ENCODE measurements at places on chromosomes 4 and X.

- DNase-seq, result no peak
Measured at GRCh38 chrX:71846429-71846828, 64.2 kb upstream of the NHSL2 start.

- no peak for DNase-seq
Measured at GRCh38 chr4:109890076-109890475, 22.6 kb upstream of the EGF start.

GRCh38 chrX:65203545-65203944 is 227.3 kb upstream of the ZC4H2 start:
- DNase-seq, result no peak

DNA sequence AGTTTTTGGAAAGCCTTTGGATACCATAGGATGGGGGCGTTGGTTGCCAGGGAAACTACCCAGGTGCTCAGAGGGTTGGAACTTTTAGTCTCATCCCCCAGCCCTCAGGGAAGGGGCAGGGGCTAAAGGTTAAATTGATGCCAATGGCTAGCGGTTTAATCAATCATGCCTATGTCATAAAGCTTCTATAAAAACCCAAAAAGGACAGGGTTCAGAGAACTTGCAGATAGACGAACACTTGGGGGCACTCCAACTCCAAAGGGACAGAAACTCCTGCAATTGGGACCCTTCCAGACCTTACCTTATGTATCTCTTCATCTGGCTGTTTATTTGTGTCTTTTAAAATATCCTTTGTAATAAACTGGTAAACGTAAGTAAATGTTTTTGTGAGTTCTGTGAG is 30.0 kb upstream of the GPR173 start:
- DNase-seq, result no peak

DNA sequence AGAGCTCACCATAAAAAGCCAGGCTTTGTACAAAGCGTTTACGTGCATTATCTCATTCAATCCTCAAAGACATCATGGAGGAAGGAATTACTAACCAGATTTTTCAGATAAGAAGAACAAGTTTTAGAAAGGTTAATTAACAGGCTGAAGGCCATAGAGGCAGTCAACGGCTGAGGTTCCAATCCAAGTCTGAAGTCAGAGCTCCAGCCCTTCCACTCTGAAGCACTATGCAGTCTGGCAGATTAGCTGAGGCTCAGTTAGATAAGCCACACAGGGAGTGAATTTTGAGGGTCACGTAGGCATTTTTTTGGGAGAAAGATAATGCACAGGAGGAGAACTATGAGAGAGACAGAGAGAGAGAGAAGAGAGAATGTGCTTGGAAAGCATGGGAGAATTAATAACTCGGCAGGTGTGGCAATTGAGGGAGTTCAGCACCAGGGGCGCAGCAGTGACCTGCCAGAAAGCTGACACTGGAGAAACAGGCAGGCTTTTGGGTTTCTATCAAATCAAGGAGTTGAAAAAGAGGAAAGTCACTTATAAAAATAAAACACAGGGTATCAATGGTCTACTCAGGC is 116.5 kb upstream of the NAP1L5 start:
- no peak for DNase-seq

DNA sequence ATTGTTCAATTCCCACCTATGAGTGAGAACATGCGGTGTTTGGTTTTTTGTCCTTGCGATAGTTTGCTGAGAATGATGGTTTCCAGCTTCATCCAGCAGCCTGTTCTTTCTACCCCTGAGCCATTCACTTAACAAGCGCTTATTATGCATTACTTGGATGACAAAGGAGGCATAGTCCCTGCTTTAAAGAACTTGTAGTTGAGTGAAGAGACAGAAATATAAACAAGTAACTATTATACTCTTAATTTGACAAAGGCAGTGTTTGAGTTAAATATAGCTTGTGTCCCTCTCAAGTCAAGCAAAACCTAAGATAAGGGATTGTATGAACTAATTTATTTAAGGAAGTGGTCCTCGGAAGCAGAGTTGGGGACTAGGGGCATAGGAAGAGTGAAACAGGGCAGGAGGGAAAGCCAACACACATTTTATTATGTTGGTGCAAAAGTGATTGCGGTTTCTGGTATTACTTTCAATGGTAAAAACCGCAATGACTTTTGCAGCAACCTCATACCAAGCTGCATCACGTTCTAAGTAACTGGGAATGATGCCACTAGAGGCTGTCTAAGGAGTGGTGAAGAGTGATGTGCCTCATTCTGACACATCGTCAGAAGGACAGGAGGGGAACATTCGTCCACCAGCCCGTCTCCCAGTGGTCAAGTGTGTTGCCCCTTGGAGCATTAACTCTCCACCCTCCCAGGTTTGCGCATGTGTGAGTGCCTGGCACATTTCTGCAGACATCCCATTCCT is 41.8 kb downstream of the QDPR start:
- no peak for DNase-seq

- DNase-seq, result no peak
Measured at GRCh38 chr4:167233685-167234315, 494 bp downstream of the SPOCK3 start.

GRCh38 chrX:99588936-99589335 is 821.1 kb downstream of the PCDH19 start:
- DNase-seq, result no peak

GRCh38 chr4:24973747-24974601 is 56.8 kb downstream of the LGI2 start:
- peak; percentile 80 for DNase-seq

DNA sequence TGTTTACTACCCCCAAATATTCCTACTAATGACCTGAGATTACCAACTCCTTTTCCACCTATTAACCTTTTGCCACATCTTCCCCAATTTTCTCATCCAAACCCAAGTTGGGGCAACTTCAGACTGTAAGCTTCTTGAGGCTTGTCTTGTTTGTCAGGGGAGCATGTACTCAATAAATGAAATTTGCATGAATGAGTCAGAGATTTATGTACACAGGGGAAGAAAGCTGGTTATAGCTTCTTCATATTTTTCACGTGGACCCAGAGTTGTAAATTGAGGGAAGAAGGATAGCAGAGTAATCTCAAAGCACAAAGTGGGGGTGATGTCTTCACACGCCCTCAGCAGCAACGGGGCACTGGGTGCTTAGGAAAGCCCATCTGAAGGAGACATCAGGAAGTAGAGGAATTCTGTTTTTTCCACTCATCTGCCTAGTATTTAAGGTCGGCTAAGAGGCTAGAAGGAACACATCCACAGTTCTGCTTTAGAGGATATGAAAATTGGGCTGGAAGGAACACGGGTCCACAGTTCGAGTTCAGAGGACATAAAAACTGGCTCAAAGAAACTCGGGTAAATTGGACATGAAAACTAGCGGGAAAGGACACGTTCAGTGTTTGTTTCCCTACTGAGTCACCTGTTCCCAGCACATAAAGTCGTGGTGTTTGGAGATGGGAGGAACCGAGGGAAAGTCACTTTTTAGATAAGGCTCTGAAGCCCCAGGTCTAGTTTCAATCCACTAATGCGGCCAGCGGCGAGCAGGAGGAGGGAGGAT is 696 bp upstream of the CA5B start:
- DNase-seq, result no peak

DNA sequence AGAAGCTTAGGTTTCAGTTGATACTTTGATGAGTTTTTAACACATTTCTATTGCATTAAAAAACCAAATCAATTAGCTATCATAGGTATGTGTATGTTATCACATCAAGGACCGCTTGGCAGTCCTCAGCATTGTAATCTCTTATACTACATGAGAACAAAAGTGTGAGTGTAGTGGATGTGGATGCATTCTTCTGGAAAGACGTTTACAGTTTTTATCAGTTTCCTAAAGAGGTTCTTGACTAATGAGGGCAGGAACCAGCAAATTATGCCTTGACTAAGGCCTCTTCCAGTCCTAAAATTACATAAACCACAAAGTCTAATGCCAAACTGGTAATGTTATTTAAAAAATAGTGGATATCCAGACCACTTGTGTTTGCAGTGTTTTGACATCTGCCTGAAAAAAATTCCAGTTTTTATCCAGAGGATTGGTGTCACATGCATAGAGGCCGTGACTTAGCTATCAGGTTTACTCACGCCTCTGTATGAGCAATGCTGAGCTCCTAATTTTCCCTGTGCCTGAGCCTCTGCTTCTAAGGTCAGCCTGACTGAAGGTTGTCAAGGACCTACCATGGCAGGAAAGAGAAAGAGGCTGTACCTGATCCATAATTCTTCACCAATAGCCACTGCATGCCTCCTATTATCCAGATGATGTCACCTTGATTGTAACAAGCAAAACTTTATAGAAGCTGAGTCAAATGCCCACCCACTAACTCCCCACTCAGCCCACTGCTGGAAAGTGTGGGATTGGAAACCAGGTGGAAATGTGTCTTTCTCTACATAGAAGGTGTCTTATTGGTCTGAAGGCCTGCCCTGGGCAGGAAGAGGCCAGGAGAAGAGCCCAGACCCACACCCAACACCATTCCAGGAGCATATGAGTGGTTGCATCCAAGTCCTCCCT is 68.7 kb downstream of the ENPP6 start:
- no peak for DNase-seq

GRCh38 chr4:16034010-16034748 is 49.6 kb downstream of the PROM1 start:
- no peak for DNase-seq

DNA sequence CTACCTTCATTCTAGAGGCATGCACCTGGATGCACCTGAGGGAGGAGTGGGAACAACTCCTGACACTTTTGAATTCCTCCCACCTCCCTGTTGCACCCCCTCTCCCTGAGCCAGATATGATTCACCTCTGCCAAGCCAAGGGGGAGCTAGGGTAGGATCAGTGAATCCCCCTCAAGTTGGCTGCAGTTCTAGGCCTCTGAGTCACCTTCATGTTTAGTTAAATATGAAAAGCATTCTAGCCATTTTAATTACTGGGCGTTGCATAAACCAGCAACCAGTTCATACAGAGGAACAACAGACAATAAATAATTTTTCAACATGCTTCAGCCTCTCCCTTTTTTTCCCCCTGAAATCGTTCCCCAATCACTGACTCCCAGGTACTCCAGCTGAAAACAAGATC is 1440.2 kb downstream of the ADGRL3 start:
- no peak for DNase-seq

DNA sequence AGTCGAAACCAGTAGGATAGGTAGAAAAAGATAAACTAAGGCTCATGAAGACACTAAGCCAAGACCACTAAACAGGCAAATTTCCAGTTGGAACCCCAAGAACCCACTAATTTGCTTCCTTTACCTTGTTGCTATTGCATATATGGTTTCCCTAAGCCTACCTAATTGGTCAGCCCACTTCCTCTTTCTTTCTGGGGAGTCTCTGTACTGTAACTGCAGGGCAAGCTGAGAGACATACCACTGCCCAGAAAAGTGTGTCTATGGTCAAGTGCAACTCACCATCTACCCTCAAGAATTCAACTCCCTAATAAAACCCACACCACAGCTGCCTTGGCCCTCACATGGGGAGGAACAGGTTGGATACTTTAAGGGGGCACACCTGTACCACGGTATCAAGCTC is 28.6 kb downstream of the IDS start:
- DNase-seq, result no peak

GRCh38 chr4:38500433-38500832 is 163.6 kb upstream of the KLF3 start:
- no peak for DNase-seq

DNA sequence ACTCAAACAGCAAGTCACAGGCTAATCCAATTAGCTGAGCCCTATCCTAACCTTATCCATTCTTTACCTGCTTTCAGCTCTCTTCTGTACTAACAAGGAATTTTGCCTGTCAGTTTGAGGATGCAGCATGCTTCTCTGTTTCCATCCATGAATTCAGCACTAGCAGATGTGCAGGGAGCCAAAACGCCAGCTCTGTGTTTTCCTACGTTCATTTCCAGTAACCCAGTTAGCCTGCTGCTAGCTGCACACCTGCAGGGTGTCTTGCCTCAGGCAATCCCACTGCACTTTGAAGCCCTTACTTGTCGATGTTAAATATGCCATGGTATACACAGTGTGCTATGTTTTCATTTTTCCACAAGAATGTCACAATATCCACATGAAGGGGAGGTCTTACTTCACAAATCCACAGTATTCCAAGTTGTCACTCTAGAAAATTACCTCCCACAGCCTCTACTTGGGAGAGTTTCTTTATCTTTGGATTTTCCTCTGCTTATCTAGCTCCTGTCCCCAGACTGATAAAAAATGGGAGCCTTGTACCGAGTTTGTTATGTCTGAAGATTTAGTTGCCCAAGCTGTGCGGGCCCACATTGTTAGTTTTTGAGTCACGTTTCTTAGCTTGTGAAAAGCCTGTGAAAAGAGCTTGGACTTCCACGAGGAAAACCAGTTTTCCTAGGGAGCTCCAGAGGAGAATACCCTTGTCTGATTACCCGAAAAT is 127.6 kb upstream of the HHIP start:
- no peak for DNase-seq

GRCh38 chr4:152780267-152780778 is 569 bp downstream of the ARFIP1 start:
- no peak for DNase-seq

- DNase-seq, result no peak
Measured at GRCh38 chrX:73758250-73758649, 195.3 kb downstream of the CHIC1 start.

DNA sequence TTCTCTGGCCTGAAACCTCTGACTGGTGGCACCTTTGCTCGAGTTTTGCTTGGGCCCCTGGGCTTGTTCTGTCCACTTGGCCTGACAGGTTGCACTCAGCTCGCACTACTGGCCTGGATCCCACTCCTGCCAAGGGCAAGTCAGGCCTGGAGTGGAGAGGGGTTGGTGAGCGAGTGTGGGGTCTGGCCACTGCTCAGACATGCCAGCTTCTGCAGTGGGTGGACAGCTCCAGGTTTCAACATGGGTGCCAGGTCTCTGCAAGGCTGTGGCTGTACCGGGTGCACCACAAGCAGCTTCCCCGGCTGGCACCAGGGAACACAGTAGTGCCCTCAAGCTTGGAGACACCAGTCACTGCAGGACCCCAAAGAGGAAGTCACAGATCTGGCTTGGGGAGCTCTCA is 91.6 kb upstream of the CXorf51A start:
- no peak for DNase-seq

GRCh38 chr4:98928131-98928504 is 815 bp downstream of the EIF4E start:
- no peak for DNase-seq

DNA sequence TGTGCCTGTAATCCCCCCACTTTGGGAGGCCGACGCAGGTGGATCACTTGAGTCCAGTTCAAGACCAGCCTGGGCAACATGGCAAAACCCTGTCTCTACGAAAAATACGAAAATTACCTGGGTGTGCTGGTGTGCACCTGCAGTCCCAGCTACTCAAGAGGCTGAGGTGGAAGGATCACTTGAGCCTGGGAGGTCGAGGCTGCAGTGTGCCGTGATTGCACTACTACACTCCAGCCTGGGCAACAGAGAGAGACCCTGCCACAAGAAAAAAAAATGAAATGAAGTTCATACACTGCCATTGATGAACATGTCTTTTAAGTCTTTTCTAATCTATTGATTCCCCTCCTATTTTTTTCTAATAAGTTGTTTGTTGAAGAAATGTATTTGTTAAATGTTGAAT is 5.0 kb upstream of the ZFX start:
- no peak for DNase-seq

DNA sequence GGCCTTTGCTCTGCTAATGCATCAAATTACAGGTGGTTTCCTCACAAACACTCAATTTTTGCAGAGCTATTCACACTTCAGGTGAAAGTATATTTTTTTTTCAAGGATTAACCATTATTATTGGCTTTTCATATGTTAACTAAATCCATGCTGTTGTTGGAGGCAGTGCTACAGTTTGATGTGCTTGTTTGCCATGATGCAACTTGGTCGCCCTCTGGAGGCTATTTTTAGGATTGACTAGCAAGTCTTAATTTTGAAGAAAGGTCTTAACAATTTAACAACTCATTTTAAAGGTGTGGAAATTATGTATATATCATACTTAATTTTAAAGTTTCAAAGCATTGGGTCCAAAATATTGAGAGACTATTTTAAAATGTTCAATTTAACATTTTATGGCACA is 168.8 kb upstream of the FAM47A start:
- no peak for DNase-seq
